BJ (cell line): ENCODE measurements at places on chromosomes 6 and 20. TPM values are rescaled to one million over a fixed set of nuclear protein-coding genes. Genes with fewer than 3 reads are reported as not detected.

DNA sequence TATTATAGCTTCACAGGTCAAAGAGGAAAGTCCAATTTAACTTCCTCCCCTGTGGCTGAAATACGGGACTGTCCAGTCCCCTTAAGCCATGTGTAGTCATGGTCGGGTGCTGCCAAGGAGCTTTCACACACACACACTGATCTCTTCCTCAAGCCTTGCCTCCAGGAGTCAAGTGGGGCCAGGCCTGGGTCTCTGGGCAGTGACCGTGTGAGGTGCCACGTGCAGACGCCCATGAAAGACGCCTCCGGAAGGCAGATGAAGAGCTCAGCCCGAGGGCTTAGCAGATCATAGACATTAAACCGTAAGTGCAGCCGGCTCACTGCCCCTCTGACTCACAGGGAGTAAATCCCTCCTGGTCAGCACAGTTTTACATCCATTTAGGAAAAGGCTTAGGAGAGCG, 4.2 kb downstream of the GABRR2 start:
- peak; percentile 39 for DNase-seq

SYNDIG1 gene
- 1.0 and 1.7 TPM in 2 replicates for polyA plus RNA-seq

DNA sequence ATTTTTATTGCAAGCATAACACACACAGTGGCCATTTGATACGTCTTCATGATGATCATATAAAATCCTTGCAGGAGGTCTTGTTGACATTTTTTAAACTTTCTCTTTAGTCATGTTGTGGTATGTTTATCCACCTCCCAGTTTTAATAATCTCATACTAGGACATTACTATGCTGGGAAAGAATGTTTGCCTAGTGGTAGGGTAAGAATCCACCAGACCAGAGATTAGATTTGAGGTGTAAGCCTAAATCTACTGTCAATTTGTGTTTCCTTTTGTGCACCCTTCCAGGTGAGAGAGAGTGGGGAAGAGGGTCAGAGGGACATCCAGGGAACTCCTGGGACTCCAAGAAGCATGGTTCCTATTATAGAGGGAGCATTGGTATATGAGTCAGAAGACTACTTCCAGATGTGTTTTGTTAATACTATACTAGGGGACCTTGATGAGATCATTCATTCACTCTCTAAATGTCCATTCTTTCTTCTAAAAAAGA, 298.3 kb upstream of the SASH1 start:
- peak; percentile 50 for DNase-seq

FAM209B gene
- polyA plus RNA-seq = 0.33 TPM in 1 of 2 replicates, not detected in the other

- DNase-seq = no peak
These were observed 2.0 kb downstream of the OPRM1 start for GRCh38 chr6:154041001-154041400.
